Suppressor macrophage treated with lipopolysaccharide for 4 hours (primary cell): ENCODE measurements at places on chromosomes 2 and 18.
A peak's percentile ranks its signal among the peaks of the same experiment; 100 is the strongest.

DNA sequence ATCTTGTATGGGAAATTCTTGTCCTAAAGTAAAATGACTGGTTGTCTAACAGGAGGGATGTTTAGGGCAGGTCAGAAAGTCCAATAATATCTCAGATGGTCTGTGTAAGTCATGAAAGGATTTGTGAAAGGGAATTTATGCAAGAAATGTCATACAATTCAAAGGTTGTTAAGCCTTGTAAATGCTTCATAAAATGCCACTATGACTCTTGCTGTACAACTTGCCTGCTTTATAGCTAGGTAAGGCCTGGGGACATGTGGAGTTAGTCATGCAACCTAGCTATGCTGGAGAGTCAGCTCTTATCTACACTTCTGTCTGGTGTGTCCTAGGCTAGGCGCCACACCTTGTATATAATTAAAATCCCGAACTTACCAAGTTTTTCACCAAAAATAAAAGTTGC, 36.9 kb upstream of the VWA3B start:
- no peak for DNase-seq

GRCh38 chr2:191013682-191013931, 364 bp downstream of the STAT1 start:
- no peak for DNase-seq

DNA sequence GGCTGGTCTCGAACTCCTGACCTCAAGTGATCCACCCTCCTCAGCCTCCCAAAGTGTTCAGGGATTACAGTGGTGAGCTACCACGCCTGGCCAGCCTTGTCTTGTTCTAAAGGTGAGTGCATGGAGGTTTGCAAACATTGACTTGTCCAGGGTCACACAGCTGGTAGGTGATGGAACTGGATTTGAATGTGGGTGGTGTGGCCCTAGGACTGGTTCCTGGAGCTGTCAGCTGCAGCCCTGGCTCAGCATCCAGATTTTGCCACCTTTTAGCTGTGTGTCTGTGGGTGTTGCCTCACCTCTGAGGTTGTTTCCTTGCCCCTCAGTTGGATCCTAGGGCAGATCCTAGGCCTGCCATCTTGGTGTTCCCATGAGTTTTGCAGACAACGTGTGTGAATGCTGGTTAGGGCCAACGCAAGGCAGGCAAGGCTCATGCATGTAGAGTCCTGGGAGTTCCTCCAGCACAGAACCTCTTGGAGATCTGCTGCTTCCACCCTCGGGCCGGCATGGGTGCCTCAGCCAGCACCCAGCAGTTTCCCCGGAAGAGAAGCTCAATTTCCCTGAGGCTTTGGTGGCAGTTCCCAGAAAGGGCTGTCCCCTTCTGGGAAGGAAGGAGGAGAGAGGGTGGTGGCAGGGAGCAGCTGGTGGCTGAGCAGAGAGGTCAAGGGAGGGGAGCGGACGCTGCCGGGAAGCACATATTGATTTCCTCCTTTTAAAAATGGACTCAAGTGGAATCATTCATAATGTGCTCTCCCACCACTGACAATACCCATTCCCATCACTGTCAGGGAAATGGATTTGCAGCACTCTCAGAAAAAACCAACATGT, 127.6 kb upstream of the HS6ST1 start:
- no peak for DNase-seq

DNA sequence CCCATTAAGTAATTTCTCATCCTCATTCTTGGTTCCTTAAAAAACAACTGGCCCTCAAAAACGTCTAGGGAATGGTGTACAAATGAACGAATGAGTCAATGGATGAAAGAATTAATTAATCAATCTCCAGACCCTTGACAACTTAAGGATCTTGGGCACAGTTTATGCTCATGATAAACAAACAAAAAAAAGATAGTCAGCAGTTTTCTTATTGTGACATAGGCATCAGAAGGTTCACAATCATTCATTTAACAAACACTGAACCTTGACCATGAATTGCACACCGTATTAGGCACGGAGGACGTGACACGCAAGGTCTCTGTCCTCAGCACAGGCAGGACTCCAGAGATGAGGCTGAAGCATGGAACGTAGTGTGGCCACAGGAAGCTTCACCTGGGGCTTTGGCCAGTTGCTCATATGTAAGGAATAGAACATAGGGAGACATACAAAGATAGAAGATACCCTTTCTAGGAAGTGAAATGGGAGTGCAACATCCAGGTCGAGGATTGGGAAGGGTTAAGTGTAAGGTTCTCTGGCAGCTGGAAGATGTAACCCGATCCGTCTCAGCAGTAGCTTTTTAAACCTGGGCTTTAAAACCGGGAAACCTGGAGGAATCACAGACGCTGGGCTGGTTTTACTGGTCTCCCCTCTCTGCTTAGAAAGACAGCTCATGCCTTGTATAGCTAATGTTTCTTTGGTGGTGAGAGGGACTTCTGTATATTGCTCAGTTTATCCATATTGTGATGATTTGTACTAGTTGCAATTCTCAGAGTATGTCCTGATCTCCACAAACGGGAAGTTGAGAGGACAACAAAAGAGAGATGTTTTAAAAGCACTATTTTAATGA, 8.9 kb upstream of the LTBP1 start:
- DNase-seq, result no peak

DNA sequence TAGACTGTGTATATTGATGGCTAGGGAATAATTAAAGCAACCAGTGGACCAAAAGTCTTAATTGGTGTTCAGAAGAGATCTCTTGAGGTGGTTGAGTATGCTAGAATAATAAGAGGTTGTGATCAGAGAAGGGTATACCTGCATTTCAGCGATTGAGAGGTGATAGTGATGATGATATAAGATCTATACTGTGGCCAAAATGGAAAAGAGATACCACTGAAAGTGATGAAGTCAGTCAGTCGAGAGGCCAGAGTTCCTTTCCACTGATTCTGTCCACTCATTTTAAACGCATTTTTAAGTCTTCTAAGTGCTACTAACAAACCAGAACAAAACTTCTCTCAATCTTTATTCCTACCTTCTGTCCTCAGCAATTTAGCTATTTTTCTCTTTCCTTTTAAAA, 32.9 kb downstream of the ACTR3 start:
- no peak for DNase-seq

DNA sequence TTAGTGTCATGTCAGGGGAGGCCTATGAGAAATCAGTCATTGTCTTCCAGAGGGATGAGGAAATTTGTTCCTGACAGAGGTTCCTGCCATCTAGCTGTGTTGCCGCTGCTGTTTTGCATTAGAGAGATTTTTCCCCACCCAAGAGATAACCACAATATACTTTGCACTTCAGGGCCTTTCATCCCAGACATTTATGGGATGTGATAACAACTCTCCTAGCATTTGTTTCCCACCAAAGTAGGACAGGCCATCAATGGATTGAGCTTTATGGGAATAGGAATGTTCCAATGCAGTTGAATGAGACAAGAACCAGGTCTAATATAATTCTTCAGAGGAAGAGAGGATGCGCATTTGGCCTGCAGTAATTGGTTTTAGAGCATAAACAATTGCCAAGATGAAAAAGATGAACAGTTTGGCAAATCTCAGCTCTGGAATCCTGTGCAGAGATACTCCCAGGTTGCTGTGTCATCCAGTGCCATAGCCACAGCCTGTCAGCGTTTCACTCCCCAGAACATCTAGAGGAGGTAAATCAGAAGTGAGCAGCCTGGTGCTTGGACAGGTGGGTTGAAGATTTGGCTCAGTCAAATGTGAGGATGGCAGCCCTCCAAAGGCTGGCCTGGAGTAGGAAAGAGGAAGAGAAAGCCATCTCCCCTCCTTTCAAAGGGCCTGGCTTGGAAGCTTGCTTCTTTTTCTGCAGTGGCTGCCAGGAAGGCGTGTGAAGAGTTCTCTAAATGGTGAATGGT, 93.7 kb upstream of the SETBP1 start:
- no peak for DNase-seq

GRCh38 chr2:5697562-5697961, 5.4 kb downstream of the SOX11 start:
- DNase-seq, result no peak

GRCh38 chr2:235568431-235568830, 74.6 kb downstream of the AGAP1 start:
- DNase-seq, result peak; percentile 3

DNA sequence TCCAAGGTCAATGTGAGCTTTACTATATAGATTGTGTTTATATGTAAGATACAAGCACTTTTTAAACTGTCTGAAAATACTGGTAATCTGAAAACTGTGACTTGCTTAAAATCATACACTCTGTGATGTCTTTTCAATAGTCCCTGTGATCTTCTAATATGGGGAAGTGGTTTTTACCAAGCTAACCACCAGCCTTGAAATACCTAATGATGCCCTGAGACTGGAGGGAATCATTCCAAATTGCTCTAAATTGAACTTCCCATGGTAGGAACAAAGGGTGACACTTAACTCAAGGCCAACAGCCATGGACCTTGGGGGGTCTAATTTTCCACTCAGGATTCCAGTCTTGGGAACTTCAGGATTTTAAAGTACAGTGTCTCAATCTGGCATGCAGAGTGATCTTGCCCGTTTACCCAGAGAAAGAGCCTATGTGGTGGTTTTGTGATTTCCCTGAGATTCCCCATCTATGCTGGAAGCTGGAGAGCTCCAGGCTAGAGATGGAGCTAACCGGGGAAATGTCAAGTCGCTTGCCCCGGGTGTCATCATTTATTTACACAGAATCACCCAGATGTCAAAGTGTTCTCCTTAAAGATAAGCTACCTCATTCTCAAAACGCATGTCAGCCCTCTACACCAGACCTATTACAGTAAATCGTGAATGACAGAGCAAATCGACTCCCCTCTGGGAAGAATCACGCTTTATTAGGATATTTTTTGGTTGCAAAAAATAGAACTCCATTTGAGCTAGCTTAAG, 198.5 kb downstream of the SP3 start:
- DNase-seq, result no peak

DNA sequence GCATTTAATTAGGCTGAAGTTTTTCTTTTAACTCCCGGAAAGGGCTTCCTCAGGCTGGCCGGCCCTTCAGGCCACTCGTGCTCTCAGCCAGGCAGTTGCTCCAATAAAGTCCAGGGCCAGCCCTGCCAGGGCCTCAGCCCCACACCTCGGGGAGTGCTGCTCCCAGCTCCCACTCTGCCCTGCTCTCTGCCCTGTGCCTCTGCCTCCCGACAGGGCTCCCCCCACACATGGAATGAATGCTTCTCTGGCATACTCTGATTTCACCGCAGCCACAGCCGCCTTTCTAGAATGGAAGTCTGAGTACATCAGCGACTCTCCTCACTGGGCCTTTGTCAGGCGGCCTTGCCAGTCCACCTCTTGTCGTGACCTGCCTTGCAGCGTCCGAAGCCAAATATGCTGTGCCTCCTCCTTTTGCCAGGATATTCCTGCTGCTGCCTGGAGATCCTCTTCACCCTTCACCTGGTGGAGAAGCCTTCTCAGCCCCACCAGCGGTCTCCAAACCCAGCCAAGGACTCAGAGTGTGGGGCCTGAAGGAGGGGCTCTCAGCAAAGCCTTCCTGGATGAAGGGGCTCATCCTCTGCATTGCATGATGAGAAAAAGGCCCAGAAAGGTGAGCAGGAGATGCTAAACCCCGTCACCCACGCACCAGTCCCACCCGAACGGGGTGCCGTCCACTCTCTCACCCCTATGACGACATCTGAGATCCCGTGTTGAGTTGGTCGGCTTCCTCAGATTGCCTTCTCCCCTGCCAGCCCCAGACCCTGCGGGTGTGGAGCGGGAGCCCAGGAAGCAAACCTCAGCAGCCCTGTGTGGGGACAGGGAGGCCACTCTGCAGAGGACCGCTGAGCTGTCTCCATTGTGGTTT, 472.7 kb upstream of the HS6ST1 start:
- DNase-seq, result no peak

- DNase-seq, result no peak
Measured at GRCh38 chr2:136916131-136916530, 150.8 kb downstream of the THSD7B start.

DNA sequence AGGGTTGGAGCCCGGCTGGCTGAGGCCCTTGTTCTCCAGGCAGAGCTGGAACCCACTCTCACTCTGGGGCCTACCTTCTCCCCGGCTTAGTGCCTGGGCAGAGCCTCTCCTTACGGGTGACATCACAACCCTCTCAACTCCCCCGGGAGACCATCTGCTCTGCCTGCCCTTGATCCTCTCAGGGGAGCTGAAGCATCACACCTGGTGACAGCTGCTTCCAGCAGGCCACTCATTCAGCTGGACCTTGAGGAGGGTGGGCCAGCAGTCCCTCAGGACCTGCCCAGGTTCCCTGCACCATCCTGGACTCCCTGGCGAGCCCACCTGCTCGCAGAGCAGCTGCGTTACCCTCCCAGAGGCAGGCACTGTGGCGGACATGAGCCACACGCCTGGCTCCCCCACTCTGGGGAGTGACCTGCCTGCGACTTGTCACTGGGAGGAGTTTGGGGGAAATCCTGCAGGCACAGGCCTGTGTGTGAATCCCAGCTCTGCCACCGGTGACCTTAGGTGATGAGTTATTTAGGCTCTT, 13.1 kb downstream of the HS6ST1 start:
- no peak for DNase-seq

- no peak for DNase-seq
Measured at GRCh38 chr2:122764014-122764413, 1008.6 kb downstream of the TSN start.

- no peak for DNase-seq
Measured at GRCh38 chr2:180599804-180600203, 380.6 kb upstream of the UBE2E3 start.

DNA sequence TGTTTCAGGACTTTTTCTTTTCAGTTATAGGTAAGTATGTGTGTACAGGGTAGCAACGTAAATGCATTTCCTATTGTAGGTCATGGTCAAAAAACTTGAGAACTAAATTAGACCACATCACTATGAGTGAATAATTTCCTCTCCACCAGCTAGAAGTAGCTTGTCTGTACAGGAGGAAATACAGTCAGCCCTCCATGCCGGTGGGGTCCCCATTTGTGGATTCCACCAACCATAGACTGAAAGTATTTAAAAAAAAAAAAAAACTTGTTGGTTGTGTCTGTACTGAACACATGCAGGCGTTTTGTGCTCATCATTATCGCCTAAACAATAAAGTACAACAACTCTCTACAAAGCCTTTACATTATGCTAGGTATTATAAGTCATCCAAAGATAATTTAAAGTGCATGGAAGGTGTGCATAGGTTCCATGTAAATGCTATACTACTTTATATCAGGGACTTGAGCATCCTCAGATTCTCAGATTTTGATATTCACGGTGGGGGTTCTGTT, 94.2 kb upstream of the NDUFV2 start:
- no peak for DNase-seq

- peak; percentile 37 for DNase-seq
Measured at GRCh38 chr2:226030788-226031646, 631.5 kb downstream of the NYAP2 start.

GRCh38 chr2:148981324-148981723, 57.2 kb upstream of the LYPD6B start:
- DNase-seq, result no peak

GRCh38 chr2:54556621-54557121, 100.5 kb downstream of the SPTBN1 start:
- DNase-seq, result peak; percentile 47

GRCh38 chr2:76270096-76270710, 559.5 kb upstream of the GCFC2 start:
- no peak for DNase-seq

GRCh38 chr2:175228179-175228578, 46.7 kb upstream of the ATP5MC3 start:
- no peak for DNase-seq
